ENCODE measurements at places on chromosomes 5 and 9. TPM values are rescaled to one million over a fixed set of nuclear protein-coding genes. Genes with fewer than 3 reads are reported as not detected.

The MOB3B gene
- total RNA-seq: under 0.01 TPM

The GALNT12 gene
- total RNA-seq: 19.8 TPM

The ZNF79 gene
- 6.6 TPM for total RNA-seq

The CACFD1 gene
- 1.2 TPM for total RNA-seq

The ADCY2 gene
- not detected for total RNA-seq

The IFNA2 gene
- not detected for total RNA-seq

The TPM2 gene
- total RNA-seq: 431 TPM

The CDH12 gene
- total RNA-seq: not detected

The CCDC192 gene
- total RNA-seq: not detected

The PAX5 gene
- total RNA-seq: not detected

The NOXA1 gene
- 0.37 TPM for total RNA-seq

The PCSK5 gene
- 9.8 TPM for total RNA-seq

The HMCN2 gene
- total RNA-seq: under 0.01 TPM

The ACER2 gene
- total RNA-seq: 1.2 TPM

The CER1 gene
- total RNA-seq: not detected

The TMEM252 gene
- total RNA-seq: not detected

The LURAP1L gene
- 28.9 TPM for total RNA-seq

The ZNF354C gene
- total RNA-seq: 6.6 TPM

The GLDC gene
- total RNA-seq: 17.6 TPM

The PCDHA1 gene
- not detected for total RNA-seq

The FYB1 gene
- total RNA-seq: under 0.01 TPM

The NFIB gene
- total RNA-seq: 57.3 TPM

The ELOVL7 gene
- under 0.01 TPM for total RNA-seq

The ADRA1B gene
- total RNA-seq: 0.37 TPM

The C9orf50 gene
- total RNA-seq: not detected

The TMC1 gene
- total RNA-seq: 0.37 TPM

The RAD17 gene
- 16.8 TPM for total RNA-seq

The RGS3 gene
- 13.2 TPM for total RNA-seq

The YTHDC2 gene
- total RNA-seq: 21.7 TPM

The BARHL1 gene
- not detected for total RNA-seq

The HTR4 gene
- not detected for total RNA-seq

The PCDHGA6 gene
- total RNA-seq: 2.2 TPM

The EIF4EBP3 gene
- 2.6 TPM for total RNA-seq

The MACIR gene
- 8.0 TPM for total RNA-seq

The F2RL1 gene
- 3.1 TPM for total RNA-seq

The TMEFF1 gene
- 0.78 TPM for total RNA-seq

The PHF24 gene
- not detected for total RNA-seq

The FSD1L gene
- 6.2 TPM for total RNA-seq

The CDH6 gene
- total RNA-seq: under 0.01 TPM

The DNM1 gene
- 45.6 TPM for total RNA-seq

The COQ4 gene
- total RNA-seq: 43.0 TPM

The FOXD4 gene
- total RNA-seq: under 0.01 TPM

The CCDC180 gene
- 1.8 TPM for total RNA-seq

The ADAMTS19 gene
- 0.39 TPM for total RNA-seq

The PDZD2 gene
- total RNA-seq: 0.73 TPM

The PDGFRB gene
- 297 TPM for total RNA-seq

The FOXD4L6 gene
- 0.37 TPM for total RNA-seq

The IL9 gene
- total RNA-seq: not detected

The RGS7BP gene
- not detected for total RNA-seq

The FBLL1 gene
- total RNA-seq: under 0.01 TPM

The TMOD1 gene
- total RNA-seq: under 0.01 TPM

The SPINK4 gene
- not detected for total RNA-seq

The TAS2R1 gene
- not detected for total RNA-seq

The MAMDC4 gene
- 0.73 TPM for total RNA-seq
